Esophagus squamous epithelium (tissue), 5 donors: ENCODE measurements at places on chromosomes 7 and 10.

GRCh38 chr7:31995134-31995533, 75.1 kb downstream of the PDE1C start:
- no peak for DNase-seq

DNA sequence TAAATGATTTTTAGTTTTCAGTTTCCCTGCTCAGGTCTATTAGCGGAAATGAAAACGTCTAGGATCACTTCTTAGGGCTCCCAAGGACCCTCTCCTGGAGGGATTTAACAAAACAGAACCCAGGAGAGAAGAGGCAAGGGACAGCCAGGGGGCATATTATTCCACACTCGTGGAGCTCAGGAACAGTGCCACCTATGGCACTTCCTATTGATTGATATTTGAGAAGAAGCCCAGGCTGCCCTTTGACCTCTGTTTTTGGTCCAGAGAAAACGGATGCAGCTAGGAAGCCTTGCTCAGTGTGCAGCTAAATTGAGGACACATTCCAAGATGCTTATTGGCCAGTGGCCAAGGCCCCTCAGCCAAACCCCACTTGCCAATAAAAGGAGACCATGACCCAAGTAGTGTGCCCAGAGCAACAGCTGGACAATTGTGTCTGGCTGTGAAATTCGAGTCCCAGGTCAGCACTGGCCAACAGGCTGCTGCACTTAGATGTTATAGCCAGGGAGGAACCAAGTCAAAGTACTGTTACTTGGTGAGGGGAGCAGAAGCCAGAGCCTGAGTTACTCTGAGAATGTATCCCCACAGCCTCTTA, 24.0 kb upstream of the GPNMB start:
- no peak for DNase-seq

DNA sequence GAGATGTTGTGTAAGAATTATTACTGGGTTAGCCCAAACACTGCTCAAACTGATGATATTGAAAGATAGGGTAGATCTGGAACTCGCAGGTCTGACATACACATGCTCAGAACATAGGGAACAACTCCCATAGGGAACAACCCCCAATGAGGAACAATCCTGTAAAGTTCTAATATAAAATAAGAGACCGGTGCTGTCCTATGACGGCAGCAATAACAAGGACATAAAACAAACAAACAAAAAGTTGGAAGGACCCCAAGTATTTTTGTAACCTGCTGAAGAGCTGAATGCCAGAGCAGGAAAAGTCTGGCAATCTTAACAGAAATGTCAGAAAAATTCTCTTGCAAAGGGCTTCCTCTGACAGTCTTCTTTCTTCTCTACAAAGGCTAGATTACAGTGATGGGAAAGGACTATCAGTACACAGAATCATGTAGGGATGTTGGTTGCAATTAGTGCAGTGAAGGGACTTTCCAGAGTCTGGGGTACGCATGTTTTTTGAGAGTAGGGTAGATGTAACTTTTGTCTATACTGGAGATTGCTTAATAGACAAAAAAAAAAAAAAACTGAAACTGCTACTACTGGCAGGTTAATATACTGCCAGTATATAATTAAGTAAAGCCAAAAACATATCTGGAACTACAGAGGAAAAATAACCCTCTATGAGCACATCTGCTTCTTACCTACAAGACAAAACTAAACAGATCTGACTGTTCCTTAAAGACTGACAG, 35.5 kb downstream of the IDE start:
- no peak for DNase-seq

DNA sequence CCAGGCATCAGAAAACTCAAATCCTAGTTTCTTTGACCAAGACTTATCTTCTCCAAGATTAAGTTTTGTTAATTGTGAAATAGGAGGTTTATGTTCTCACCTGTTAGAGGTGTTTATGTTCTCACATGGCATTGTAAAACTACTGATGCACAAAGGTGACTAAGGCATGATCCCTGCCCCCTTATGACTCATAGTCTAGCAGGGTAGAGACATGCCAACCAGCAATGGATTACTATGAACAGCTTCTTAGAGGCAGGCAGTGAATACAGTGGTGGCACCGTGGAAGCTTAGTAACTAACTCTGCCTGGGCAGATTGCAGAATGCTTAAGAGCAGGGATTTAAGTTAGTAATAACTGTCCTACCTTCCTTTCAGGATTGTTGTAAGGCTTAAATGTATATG, 400.9 kb downstream of the SORCS3 start:
- DNase-seq = no peak

GRCh38 chr10:92742331-92743228, 52.8 kb downstream of the HHEX start:
- no peak for DNase-seq

DNA sequence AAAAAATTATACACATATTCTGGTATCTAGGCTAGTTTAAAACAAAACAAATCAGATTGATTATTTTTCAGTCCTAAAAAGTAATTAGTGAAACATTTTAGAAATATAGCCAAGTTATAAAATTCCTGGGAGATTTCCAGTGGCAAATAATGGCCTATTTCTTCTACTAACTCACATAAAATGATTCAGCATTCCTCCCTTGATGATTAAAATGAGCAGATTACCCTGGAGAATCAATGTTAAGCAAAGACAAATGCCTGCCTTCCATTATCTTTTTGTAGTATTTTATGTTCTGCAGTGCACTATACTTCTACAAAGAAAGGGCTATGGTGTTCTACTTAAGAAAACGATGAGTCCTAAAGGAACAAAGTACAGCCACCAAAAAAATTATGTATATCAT, 53.6 kb downstream of the PARD3 start:
- no peak for DNase-seq

- DNase-seq = no peak
Measured at GRCh38 chr10:104957178-104957841, 316.2 kb downstream of the SORCS3 start.
